NB4 (cell line): ENCODE measurements at places on chromosomes 3 and 15.

GRCh38 chr3:32994045-32994444 lies 42.6 kb downstream of the CCR4 start:
- DNase-seq, result no peak

GRCh38 chr3:118504906-118505305 lies 529.7 kb downstream of the IGSF11 start:
- no peak for DNase-seq

DNA sequence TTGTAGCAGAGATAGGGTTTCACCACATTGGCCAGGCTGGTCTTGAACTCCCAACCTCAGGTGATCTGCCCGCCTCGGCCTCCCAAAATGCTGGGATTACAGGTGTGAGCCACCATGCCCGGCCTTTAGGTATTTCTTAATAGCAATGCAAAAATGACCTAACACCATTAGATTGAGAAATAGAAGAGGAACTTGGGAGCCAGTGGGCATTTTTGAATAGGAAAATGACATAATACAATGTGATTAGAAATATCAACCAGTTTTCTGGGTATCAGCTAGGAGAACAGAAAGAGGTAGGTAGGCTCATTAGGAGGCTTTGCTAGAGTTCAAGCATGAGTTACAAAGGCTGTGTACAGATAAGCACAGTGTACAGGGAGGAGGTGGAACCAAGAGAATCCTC lies 101.8 kb upstream of the TBC1D5 start:
- DNase-seq, result no peak

- no peak for DNase-seq
These were observed 53.0 kb downstream of the LSAMP start for GRCh38 chr3:116392291-116392690.

GRCh38 chr3:159174715-159175692 lies 373.1 kb downstream of the MFSD1 start:
- DNase-seq, result no peak

GRCh38 chr15:29309139-29309538 lies 39.5 kb upstream of the NSMCE3 start:
- DNase-seq, result no peak

- peak; percentile 35 for DNase-seq
These were observed 41.6 kb downstream of the NR2C2 start for GRCh38 chr3:14988988-14989394.
